ENCODE measurements at places on chromosomes 1 and 21.

GRCh38 chr1:90509225-90510048 is 207.7 kb downstream of the BARHL2 start:
- no peak for DNase-seq

GRCh38 chr1:66402194-66402593 is 131.8 kb upstream of the SGIP1 start:
- DNase-seq = no peak

GRCh38 chr1:228452194-228453021 is 34.8 kb upstream of the RNF187 start:
- DNase-seq = no peak

- DNase-seq = peak; percentile 83
These were observed 4.8 kb downstream of the RUNX3 start for GRCh38 chr1:24925082-24925779.

DNA sequence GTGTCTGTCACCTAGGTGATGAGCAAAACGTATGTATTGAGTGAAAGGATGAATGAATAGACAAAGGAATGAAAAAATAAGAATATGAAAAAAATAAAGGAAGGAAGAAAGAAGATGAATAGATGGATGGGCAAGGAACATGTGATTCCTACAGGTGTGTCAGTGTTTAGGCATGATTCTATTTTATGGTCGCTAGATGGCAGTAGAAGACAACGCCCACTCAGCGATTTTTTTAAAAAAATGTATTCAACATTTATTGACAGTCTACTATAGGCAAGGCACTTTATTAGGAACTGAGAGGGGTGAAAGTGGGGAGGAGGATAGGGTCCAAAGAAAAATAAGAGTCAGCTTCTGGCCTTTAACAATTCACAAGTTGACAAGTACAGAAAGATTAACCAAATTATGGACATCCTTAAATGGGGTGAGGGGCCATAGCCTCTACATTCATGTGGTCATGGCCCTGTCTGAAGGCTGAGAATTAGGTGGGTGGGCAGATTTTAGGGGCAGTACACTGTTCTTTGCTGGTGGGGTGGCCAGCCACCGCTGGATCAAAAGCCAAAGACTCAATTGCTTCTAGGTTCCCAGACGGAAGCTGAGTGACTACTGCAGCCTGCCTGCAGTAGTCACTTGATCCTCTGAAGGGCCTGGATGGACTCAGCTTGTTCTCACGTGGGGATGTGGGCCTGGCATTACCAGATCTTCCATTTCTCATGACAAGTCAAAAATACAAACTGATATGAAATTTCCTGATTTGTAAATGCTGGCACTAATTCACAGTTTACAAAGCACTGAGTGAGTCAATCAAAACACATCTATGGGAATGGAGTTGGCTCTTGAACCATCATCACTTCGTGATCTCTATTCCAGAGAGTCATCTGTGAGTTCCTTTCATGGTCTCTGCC is 83.9 kb downstream of the FASLG start:
- peak; percentile 49 for DNase-seq

- DNase-seq = no peak
These were observed 148.8 kb downstream of the ZBTB18 start for GRCh38 chr1:244199902-244200301.

DNA sequence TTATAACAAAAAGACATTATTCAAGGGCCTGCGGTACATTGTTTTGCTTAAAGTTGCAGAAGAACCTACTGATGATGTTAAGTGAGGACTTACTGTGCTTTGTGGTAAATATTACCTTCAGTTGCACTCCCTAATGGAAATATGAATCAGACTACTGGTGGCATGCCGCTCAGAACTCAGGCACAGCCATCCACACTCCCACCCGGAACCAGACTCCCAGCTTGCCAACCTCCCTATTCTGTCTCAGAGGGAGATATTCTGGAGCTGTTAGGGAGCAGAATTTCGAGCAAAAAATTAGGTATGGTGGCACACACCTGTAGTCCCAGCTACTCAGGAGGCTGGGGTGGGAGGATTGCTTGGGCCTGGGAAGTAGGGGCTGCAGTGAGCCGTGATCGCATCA is 13.1 kb downstream of the PGBD5 start:
- no peak for DNase-seq

DNA sequence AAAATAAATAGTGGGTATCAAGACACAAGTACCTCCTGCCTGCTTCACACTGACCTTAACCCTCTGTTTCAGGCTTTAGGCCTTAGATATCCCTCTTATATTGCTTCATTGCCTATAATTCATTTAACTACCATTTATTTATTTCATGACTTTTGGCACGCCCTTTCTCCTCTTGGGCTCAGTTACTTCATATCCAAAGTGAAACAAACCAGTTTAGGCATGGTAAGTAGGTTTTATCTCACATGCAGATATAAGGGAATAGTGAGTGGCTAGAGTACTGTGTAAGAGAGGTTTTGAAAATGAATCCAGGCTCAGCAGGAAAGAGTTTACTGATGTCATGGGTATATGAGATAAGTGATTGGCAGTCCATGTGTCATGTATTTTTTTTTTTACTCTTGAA is 69.8 kb upstream of the BEND5 start:
- DNase-seq = no peak

- no peak for DNase-seq
These were observed 96.1 kb downstream of the LACTBL1 start for GRCh38 chr1:22876359-22877111.

GRCh38 chr1:19730232-19730631 is 65.6 kb downstream of the HTR6 start:
- no peak for DNase-seq
